ENCODE measurements at places on chromosomes 7 and 10.

DNA sequence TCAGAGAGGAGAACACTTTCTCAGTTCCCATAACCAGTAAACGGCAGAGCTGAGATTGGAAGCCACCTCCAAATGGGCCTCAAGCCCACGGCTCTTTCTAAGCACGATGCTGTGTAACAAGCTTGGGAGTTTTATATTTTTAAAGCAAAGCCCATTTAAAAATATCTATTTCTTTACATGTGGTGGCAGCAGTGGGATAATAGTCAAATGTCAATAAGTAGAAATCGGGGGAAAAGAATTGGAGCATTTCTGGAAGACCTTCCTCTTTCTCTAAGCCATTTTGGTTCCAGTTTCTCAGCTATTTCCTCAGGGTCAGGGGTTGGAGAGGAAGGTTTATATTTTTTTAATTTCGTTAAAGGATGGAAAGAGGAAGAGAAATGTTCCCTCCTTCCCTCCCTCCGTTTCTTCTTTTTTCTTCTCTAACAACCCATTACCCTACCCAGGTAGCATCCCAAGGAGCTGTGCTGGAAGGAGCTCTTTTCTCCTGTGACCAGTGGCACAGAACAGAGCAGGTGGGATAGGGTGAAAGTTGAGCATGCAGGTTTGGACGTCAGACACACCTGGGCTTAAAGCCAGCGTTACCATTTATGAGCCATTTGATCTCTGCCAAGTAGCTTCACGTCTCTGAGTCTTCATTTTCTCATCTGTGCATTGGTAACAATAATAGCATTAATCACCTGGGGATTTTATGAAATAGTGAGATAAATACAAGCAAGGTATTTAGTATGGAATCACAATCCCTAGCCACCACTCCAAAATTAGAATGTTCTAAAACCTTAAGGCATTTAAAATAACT is 515.7 kb downstream of the RPS24 start:
- DNase-seq: no peak

- DNase-seq: no peak
Observed at GRCh38 chr7:138873220-138873892, 75.4 kb upstream of the ATP6V0A4 start.

- no peak for DNase-seq
Observed at GRCh38 chr10:119668461-119668860, 17.3 kb downstream of the BAG3 start.

DNA sequence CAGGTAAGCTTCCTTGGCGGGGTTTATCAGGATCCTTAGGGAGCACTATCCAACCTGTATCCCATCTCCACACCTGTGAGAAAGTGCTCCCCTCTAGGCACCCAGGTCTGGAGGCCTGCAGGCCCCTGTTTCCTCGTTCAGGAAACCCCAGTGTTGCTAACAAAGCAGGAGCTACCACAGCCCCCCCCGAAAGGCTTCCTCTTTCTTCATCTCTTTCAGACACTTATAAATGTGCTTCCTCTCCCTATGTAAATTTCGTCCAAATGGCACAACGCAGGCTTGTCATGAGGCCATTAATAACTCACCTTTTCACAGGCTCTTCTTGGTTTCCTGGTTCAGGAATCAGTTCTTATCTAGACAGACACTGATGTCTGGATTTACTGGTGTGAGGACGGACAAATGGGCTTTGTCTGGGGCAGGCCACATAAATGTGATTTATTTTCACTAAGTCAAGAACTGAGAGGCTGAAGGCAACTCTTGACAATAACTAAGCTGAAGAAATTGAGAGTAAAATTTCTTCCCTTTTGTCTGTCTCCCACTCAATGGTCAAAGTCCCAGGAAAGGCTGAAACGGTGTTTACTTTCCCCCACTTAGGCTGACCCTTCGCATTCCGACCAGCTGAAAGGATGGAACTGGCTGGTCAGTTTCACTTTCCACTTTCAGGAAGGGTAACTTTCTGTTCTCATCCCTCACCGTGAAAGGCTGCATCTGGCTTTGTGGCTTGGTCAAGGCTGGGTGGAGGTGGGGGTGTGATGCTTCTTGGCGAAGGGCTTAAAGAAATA is 46.8 kb downstream of the PIK3AP1 start:
- no peak for DNase-seq

DNA sequence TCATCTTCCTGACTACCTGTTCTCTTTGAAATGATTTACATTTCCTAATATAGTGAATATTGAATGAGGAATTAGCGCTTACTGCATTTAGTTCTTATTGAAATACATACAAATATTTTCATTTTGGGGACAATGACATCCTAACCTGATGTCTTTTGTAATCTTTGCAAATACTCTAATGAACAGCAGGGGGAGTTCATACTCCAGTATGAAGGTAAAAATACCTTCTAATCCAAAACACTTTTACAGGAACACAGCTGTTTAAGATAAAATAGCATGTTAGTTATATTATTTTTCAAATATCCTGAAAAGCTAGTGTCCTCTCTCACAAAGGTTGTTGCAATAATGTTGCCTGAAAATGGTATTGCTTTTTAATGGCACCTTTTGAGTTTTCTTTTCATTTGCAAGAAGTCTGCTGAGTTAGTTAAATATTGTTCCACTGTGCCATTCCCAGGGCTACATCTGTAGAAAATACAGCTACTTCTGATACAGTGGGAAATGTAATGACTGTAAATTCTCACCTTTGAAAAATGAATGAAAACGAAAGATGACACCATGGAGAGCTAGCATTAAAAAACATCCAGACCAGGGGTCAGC is 400.0 kb downstream of the PHF14 start:
- no peak for DNase-seq

DNA sequence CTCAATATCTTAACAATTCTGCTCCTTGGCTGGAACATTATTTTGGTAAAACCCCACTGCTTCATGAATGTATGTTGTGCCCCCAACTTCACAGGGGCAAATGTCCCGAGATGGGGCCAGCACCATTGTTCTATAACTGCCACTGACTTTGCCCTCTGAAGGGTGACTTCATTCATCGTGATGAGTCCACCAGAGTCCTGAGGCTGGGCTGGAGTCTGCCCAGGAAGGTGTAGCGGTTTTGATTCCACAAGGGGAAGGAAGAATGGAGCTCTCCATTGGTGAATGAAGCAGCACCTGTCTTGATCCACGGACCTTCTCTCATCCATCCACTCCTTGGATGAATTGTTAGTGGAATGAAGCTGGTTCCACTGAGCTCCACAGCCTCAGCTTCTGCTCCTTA is 18.4 kb downstream of the AKR1B1 start:
- DNase-seq: no peak

- no peak for DNase-seq
Observed at GRCh38 chr7:123761729-123762128, 12.9 kb upstream of the WASL start.

DNA sequence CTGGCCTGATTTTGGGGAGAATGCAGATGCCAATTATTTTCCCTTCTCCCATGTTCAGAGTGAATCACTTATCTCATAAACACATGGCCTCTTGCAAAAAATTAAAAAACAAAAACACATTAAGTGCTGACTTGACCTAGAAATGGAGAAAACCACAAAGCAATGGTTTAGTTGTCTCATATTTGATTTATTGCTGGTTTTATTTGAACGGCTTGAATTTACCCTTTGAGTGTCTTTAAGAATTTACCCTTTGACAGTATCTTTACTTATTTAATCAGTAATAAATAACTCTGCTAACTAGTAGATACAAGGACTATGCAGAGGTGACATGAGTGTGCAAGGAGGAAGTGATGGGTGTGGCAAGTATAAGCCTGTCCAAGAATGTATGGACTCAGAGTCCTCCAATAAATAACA is 68.1 kb upstream of the GSDME start:
- DNase-seq: no peak

- no peak for DNase-seq
Observed at GRCh38 chr7:28980451-28981160, 22.5 kb upstream of the TRIL start.

DNA sequence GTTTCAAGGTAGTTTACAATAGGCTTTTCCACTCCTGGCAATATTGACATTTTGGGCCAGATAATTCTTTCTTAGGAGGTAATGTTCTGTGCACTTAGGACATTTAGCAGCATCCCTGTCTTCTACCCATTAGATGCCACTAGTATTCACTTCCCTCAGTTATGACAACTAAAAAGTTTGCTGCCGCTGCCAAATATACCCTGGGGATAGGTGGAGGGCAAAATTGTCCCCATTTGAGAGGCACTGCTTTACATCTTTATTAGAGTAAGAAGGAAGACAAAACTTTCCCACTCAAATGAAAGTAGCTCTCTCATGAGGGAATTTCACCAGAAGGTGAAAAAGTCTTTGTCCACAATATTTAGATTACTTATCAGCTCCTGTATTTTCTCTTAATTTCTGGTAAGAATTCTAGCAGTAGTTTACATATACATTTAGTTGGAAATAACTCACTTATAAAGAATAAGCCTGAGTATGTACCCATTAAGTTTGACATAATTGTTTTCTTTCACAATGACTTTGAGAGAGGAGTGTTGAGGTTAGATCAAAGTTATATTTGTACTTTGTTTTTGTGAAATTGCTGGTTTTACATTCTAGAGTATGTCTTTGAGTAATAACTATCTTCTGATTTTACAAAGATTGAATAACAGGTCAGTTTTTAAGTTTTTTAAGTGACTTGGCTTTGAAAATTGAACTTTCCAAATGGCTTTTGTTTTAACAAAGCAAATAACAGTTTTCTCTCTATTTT is 46.0 kb downstream of the HELLS start:
- no peak for DNase-seq

DNA sequence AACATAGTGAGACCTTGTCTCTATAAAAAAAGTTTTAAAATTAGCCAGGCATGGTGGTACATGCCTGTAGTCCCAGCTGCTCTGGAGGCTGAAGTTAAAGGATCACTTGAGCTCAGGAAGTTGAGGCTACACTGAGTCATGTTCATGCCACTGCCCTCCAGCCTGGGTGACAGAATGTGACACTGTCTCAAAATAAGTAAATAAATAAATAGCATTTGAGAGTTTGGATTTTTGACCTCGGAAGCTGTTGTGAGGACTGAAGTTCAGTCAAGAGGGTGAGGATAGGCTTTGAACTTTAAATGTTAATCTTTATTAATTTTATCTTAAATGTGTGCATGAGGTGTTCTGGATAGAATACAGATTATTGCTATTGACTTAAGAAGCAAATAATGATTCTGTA is 110.2 kb downstream of the GNAT3 start:
- no peak for DNase-seq

GRCh38 chr10:58107506-58107905 is 160.2 kb downstream of the IPMK start:
- no peak for DNase-seq

DNA sequence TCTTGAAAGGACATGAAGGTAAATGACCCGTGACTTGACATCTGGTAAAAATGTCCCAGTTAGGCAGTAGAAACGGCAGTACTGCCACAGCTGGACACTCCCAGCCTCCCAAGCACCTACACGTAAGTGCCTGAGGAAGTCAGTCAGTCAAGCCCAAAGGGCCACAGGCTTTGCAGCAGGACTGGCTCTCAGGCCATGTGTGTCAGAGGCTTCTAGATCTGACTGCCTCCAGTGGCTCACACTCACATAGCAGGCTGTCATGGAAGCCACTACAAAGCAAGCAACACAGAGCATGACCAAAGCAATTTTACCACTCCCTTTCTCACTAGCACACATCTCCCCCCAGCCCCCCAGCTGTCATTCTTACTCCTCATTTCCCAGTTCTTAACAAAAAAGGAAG is 17.8 kb upstream of the CCNJ start:
- DNase-seq: no peak

DNA sequence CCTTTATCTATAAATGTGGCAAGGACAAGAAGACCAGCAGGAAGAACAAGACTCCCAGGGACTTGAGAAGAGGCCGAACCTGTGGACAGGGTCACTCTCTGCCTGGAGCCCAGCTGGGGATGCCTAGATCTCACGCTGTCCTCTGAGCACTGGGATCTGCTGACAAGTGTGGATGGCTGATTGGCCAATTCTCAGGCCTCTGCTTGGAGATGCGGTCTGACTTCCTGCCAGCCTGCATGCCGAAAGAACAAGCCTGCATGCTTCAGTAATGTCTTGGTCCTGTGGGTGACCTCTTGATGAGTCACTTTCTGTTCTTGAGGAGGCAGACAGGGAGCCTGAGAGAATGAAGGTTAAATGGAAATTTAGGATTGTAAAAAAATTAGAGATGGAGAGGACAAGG is 84.7 kb downstream of the TMEM178B start:
- DNase-seq: no peak

- DNase-seq: no peak
Observed at GRCh38 chr7:67413670-67414069, 417.0 kb downstream of the TYW1 start.

- no peak for DNase-seq
Observed at GRCh38 chr7:39504963-39505362, 61.2 kb upstream of the YAE1 start.

GRCh38 chr7:142896741-142897379 is 11.3 kb upstream of the TRPV6 start:
- DNase-seq: no peak

DNA sequence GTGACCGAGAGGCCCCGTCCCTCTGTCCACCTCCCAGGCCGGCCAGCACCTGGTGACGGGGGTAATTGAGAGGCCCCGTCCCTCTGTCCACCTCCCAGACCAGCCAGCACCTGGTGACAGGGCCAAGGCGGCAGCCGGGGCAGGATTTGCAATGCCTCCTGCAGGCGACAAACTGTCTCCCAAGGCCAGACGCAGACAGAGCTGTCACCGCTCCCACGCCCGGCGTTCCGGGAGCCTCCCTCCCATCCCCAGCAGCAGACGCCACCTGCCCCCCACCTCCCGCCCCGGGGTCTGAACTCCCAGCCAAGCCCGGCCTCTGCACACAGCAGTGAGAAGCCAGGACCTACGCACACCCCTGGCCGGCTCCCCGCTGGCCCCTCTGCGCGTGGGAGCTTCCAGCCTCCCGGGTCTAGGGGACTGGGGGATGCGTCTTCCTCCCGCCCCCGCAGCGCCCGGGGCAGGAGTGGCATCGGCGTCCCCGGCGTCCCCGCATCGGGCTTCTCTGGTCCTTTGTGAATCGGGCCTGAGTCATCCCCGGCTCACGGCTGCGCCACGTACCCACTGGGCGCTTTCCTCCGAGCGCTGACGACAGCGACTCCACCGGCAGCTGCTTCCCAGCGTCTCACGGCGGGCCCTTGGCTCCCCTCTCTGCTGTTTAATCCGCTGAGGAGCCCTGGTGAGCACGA is 95.1 kb upstream of the DIP2C start:
- DNase-seq: no peak

GRCh38 chr7:16609842-16610450 is 35.6 kb downstream of the ANKMY2 start:
- DNase-seq: no peak

GRCh38 chr10:48801001-48801421 is 116.3 kb downstream of the WDFY4 start:
- no peak for DNase-seq

- DNase-seq: no peak
Observed at GRCh38 chr7:147363101-147363500, 1227.5 kb upstream of the C7orf33 start.

DNA sequence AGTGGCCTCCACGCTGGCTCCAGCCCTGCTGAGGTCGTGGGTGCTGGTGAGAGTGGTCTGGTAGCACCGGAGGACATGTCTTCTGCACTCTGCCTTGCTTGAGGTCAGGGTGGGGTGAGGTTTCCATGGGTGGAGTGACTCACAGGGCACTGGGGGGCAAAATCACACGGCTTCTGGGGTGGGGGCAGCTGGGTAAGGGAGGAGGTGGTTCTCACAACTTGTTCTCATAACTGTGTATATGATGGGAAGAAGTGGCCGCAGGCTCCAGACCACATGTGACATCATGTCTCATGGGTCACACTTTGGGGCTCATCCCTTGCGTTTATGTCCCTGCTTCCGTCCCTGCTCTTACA is 884 bp upstream of the PRF1 start:
- DNase-seq: peak; percentile 66
